Activated CD8-positive, alpha-beta memory T cell treated with anti-CD3 and anti-CD28 coated beads for 48 hours (primary cell): ENCODE measurements at places on chromosomes 4 and X.
A peak's percentile ranks its signal among the peaks of the same experiment; 100 is the strongest.

- DNase-seq, result no peak
Observed at GRCh38 chrX:101595739-101596419, 21.9 kb downstream of the ARMCX6 start.

DNA sequence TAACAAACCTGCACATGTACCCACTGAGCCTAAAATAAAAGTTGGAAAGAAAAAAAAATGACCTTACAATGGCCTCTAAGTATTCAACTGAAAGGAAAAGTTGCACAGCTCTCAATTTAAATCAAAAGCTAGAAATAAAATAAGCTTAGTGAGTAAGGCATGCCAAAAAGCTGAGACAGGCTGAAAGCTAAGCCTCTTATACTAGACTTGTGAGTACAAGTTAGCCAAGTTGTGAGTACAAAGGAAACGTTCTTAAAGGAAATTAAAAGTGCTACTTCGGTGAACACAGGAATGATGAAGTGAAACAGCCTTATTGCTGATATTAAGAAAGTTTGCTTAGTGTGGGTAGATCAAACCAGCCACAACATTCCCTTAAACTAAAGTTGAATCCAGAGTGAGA, 707.9 kb upstream of the PITX2 start:
- no peak for DNase-seq

- no peak for DNase-seq
Observed at GRCh38 chr4:1406394-1406980, at the start of gene NKX1-1. TSS of gene NKX1-1 (minus strand) at chr4:1406442. CDS start at chr4:1406442, 0 bp downstream.

DNA sequence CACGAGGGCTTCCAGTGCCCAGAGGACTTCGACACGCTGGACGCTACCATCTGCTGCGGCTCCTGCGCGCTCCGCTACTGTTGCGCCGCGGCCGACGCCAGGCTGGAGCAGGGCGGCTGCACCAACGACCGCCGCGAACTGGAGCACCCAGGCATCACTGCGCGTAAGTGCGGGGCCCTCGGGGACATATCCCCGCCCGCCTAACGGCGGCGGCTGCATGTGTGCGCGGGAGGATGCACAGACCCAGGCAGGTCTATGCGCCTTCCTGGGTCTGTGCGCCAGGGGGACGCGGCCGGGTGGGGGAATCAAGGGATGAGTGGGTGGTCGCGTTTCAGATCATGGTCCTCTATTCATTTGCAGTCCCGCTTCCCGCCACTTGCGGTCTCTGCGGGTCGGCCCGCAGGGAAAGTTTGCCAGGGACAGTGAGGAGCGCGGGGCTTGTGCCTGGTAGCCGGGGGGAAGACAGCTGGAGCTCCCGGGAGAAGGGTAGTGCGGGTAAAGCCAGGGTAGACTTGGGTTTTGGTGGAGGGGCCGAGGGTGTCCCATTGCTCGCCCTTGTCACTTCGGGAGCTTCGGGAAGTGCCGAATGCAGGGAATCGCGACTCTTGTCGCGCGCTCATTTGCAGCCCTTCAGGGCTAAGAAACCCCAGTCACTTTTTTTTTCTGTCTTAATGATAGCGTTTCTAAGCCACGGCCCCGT, 1.0 kb downstream of the SHISA3 start:
- peak; percentile 2 for DNase-seq

DNA sequence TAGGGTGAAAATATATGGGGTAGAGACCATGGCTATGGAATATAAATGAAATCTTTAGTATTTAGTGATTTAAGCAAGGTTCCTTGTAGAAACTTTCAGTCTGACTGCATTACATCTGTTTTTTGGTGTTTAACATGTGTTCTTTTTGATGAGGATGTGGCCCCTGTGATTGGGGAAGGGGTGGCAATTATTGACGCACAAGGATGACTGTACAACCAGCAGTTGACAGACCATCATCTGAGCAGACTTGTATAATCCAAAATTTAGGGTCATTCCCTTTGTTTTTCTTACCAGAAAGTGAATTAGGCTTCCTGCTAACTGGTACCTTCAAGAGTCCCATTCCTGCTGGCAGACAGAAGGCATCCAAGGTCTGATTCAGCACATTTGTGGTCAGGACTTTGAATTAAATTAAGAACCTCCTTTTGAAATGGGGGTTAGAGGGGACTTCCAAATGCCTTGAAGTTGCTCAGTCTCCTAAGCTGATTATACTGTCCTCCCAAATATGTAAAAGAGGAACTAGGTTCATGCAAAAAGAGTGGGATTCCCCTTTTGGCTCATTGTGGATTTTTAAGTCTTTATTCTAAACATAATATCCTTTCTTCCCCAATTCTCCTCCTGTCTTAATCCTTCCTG, 112.4 kb upstream of the CXCL13 start:
- no peak for DNase-seq

DNA sequence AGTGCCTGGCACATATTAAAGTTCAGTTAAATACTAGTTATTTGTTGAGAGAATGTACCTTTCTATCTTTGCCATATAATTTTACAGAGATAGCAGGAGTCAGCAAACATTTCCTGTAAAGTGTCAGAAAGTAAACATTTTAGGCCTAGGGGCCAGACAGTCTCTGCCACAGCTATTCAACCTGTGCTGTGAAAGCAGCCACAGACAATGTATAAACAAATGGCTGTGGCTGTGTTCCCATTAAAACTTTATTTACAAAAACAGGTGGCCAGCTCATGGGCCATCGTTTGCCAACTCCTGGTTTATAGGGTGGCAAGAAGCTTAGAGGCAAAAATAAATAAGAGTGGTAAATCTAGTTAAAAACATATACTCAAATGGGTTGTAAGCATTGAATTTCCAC, 34.0 kb upstream of the BRS3 start:
- DNase-seq, result no peak

DNA sequence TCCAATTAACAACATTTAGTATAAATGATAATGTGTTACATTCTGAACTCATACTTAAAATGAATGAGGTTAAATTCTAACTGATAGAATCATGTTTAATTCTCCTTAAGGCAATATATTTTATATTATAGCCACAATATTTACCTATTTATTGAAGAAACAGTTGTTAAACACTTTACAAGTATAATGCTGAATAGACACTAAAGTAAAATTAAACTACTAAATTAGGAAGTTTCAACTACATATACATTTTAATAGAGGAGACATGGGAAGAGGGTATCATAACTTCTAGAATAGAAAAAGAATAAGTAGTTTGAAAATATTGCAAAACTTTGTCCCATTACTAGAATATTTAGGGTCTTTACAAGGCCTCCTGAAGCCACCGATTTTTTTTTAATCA, 36.2 kb upstream of the GRIA2 start:
- no peak for DNase-seq

GRCh38 chrX:143570782-143571181, 53.5 kb upstream of the SPANXN3 start:
- DNase-seq, result no peak

- no peak for DNase-seq
Observed at GRCh38 chrX:41336447-41336846, 2.5 kb downstream of the DDX3X start.

DNA sequence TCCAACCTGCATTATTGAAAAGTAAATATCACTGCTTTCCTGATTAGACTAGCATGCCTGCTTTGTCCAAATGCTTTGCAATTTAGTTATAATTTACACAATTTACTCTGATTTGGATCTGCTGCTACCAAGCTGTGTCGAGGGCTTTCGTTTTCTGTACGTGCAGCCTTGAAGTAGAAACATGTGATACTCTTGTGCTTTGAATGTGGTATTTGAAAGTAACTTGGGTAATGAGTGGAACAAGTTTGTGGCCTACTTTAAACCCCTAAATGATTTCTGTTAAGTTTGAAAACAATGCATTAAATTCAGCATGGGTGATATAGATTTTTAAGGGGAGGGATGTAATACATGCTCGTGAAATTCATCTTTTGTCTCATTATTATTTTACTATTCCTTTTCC, 240.7 kb downstream of the IQCM start:
- DNase-seq, result no peak

- DNase-seq, result no peak
Observed at GRCh38 chrX:20461576-20461975, 194.9 kb upstream of the RPS6KA3 start.

DNA sequence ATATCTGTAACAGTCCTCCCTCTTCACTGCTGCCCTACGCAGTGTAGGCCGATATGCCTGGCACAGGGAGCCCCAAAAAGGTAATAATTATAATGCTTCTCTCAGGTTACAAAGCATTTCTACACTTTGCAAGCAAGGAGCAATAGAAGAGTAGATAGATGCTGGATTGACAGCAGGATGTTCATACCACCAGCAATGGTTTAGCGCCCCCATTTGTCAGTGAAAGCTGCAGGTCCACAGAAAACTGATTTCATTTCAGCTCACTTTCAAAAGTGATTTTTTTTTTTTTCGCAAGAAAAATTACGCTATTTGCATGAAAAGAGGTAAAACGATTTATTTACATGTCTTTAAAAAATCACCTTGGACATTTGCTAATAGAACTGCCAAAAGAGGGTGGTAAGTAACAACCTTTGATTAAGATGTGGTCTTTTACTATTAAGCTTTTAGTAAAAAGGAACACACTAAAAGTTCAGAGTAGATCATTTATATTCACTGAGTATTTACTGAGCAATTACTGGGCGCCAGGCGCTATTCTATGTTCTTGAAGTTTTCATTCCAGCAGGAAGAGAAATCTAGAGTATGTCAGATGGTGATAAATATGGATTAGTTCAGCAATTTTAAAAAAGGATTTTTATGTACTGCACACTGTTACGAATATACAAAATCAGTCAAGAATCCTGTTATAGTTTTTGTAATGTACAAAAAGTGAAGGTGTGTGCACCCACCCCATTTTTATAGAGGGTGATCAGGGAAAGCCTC, 34.4 kb downstream of the HPF1 start:
- no peak for DNase-seq

- peak; percentile 5 for DNase-seq
Observed at GRCh38 chrX:115940888-115941332, 229.6 kb upstream of the AGTR2 start.

DNA sequence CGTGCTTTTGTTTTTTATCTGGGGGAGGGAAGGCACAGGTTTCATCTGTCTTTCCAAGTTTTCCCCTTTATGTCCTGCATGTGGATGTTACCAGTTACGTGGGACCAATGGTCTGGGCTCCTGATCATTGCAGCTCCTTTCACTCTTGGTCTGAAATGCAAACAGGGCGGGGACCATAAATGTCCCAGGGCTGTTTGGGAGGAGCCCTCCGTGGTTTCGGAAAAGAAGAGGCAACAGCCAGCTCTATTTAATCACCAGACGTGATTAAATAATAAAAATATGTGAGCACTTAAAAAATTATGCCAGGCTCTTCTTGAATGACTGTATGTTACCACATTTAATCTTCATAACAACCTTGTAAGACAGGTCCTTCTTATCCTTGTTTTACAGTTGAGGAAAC, 30.8 kb upstream of the C1GALT1C1 start:
- no peak for DNase-seq

DNA sequence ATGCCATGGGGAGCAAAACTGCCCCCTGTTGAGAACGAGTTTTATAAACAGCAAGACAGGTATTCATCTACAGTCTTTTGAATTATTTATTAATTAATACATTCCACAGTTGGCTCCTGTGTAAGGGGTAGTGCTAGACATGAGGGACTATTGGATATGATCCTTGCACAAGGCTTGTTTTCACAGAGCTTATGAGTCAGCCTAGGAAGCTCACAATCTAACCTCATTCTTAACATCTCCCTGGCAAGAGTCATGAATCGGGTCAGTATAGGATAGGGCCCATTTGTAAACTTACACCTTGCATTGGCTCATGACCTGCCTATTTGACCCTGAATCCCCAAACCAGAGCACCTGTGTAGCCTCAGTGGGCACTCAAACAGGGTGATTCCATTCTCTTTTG, 209.1 kb upstream of the HCCS start:
- no peak for DNase-seq

GRCh38 chrX:153723351-153724251, 586 bp downstream of the BCAP31 start:
- peak; percentile 25 for DNase-seq

DNA sequence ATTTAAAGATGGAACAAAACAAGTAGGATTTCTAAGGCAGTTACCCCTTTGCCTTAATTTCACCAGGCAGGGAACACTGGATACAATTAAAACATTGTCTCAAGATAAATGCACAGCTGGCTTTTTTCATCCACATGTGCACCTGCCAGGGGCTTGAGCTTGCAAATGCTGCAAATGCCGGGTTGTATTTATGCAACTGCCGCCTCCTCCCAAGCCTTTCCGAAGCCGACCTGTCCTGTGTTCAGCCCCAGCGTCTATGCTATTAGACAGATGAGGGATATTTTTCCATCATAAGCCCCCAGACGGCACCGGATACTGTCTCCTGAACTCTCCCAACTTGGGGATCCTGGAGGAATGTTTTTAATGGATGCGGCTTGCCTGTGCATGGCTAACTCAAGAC, 251.6 kb downstream of the CRLF2 start:
- DNase-seq, result no peak

DNA sequence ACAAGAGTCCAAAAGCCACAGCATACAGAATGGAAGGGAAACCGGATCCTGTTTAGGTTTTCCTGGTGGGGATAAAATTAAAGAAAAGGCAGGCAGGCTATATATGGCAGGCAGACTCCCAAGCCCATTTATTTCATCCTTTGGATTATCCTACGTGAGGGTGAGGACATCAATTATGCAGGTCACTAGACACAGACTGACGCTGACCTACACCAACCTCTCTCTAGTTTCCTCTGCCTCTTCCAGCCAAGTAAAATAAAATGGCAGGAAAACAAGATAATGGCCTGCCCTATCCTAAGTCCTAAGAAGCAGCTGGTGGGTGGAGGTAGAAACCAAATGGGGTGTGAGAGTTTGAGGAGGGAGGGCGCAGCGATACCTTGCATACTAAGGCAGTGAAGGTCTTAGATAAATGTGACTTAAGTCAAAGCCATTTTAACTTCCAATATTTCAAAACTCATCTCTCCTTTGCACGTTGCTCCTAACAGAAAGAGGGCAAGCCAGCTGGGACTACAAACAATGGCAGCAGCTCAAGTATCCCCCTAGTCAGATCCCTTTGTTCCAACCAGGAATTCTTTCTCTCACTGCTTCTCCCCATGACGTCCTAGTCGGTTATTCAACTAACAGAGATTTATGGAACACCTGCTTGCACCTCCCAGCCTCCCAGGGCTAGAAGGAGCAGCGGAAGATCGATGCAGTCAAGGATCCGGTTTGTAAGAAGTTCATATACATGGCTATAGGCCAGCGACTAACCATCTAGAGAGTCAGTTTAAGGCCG, 72.8 kb downstream of the IRF2 start:
- DNase-seq, result no peak

- DNase-seq, result no peak
Observed at GRCh38 chr4:123102897-123103471, 180.6 kb upstream of the NUDT6 start.

DNA sequence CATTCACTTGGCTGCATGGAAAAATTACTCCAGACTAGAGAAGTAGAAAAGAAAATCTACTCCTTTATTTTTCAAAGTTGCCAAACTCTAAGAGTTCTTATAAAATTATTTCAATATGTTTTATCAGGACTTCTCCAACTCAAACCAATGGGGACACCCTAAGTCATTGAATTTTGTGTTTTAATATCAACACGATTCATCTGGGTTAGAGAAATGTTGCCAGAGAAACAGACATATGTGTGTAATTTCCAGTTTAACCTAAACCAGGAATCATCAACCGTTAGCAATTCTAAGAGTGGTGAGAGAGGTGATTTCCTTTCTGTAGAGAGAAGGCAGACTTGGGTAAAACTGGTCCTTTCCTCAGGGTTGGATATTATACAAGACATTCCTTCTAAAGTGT, 291.8 kb downstream of the LDB2 start:
- DNase-seq, result no peak

- no peak for DNase-seq
Observed at GRCh38 chrX:53265771-53266574, 15.4 kb downstream of the IQSEC2 start.
